ENCODE measurements at places on chromosomes 1 and 21.

GRCh38 chr1:236081546-236082227, 16.8 kb upstream of the NID1 start:
- DNase-seq = no peak

- DNase-seq = no peak
These were observed 47.0 kb downstream of the F5 start for GRCh38 chr1:169538998-169539871.

GRCh38 chr1:95096218-95096841, 20.8 kb upstream of the TLCD4 start:
- no peak for DNase-seq

GRCh38 chr21:37005548-37006485, 685 bp upstream of the RIPPLY3 start:
- DNase-seq = no peak

- no peak for DNase-seq
These were observed 79.5 kb upstream of the ZNF644 start for GRCh38 chr1:91101328-91101727.

- DNase-seq = no peak
These were observed 395.7 kb upstream of the ST6GALNAC5 start for GRCh38 chr1:76471536-76471935.

DNA sequence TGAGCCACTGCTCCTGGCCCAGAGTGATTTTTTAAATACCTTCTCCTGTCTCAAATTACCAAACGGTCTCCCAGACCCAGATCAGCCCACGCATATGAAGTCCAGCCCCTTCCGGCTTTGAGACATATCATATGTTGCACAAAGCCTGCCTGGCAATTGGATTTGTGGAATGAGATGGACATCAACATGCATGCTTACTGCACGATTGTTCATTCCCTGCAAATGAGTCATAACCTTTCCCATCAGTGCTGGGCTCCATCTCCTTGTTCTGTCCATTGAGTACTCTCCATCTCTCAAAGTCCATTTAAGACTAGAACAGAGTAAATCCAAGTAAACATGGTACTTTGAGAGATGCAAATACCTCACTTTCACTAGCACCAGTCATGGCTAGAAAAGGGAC, 612.2 kb upstream of the USP24 start:
- no peak for DNase-seq

GRCh38 chr1:30809514-30810263, 52.1 kb upstream of the LAPTM5 start:
- DNase-seq = no peak

DNA sequence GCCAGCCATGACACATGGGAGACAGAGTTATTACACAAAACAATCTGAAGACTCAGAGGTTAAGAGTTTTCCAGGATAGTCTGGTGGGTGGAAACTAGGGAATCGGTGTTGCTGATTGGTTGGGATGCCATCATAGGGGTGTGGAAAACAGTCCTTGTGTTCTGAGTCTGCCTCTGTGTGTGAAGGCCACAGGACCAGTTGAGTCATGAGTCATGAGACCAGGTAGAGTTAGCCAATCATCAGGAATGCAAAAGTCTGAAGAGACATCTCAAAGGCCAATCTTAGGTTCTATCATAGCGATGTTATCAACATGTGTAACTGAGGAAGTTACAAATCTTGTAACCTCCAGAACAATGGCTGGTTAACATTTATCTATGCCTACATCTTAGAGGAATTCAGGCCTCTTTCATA, 49.7 kb upstream of the NEK7 start:
- DNase-seq = no peak

GRCh38 chr1:76507376-76507775, 359.9 kb upstream of the ST6GALNAC5 start:
- no peak for DNase-seq

GRCh38 chr1:27179979-27180378, 25.1 kb upstream of the SLC9A1 start:
- no peak for DNase-seq

GRCh38 chr21:34523019-34523555, 11.1 kb upstream of the KCNE1 start:
- no peak for DNase-seq

- peak; percentile 87 for DNase-seq
These were observed 4.4 kb upstream of the LGR6 start for GRCh38 chr1:202189001-202189790.

GRCh38 chr1:222824641-222825040, 9.8 kb downstream of the DISP1 start:
- DNase-seq = no peak

- no peak for DNase-seq
These were observed 86.8 kb upstream of the BCAR3 start for GRCh38 chr1:93768380-93768863.

- DNase-seq = no peak
These were observed 41.1 kb upstream of the KCNQ4 start for GRCh38 chr1:40742363-40743061.

- DNase-seq = no peak
These were observed 9.9 kb upstream of the SPRR4 start for GRCh38 chr1:152960452-152961044.

GRCh38 chr1:32954168-32954567, 10.4 kb downstream of the RNF19B start:
- no peak for DNase-seq

- no peak for DNase-seq
These were observed 9.6 kb upstream of the HTR6 start for GRCh38 chr1:19654886-19655717.

DNA sequence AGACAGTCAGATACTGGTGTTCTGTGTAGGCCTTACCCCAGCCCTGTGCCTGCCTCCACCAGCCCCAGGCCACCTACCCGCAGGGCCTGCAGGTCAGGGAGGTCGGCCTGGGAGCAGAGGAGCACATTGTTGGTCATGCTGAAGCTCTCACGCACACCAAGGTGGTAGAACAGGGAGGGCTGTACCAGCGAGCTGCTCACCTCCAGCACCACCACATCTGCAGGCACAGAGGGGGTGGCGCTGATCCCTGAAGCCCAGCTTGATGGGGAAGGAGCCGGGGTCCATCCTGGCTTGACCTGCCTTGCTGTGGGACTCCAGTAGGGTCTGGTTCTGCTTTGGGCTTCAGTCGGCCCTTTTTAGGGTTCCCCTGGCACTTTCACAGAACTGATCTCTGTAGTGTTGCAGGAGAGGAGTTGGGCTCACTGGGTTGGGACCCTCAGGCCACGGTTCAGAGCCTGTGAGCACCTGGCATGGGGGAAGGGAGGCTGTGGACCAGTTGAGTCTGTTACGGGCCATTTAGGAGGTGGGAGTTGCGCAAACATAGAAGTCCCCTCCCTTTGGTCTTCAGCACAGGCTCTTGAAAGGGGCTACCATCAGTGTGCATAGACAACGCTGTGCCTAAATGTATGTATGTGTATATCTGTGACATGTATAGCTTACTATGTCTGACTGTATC, 1.9 kb downstream of the MAP3K6 start:
- DNase-seq = no peak

GRCh38 chr1:21318714-21319159, 28.5 kb upstream of the ECE1 start:
- DNase-seq = no peak

DNA sequence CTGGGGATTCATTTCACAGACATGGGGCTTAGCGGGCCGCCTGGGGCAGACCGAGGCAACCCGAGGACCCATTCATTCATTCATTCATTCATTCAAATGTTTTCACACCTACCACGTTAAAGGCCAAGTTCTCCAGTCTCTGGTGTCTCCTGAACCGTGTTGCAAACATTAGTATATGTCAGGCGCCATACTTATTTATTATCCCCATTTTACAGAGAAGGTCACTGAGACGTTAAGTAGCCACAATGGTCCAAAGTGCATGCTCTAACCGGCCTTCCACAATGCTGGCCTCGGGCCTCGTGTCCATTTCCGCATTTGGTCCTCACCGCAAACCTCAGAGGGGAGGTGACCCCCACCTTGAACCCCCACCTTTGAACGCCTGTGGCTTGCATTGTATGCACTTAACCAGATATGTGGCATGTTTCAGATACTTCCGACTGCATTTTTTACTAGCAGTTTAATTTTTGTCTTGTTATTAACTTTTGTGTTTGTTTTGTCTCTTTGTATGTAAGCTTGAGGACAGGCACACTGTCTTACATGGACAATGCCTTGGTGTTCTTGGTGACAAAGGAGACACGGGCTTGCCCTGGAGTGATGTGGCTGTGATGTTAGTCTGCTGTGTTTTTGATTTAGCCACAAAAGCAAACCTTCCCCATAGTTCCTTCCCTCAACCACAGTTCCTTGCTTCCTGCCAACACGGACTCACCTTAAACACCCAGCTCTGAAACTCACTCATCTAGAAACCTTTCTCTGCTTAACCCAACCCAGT, 1.2 kb upstream of the IFFO2 start:
- DNase-seq = no peak

DNA sequence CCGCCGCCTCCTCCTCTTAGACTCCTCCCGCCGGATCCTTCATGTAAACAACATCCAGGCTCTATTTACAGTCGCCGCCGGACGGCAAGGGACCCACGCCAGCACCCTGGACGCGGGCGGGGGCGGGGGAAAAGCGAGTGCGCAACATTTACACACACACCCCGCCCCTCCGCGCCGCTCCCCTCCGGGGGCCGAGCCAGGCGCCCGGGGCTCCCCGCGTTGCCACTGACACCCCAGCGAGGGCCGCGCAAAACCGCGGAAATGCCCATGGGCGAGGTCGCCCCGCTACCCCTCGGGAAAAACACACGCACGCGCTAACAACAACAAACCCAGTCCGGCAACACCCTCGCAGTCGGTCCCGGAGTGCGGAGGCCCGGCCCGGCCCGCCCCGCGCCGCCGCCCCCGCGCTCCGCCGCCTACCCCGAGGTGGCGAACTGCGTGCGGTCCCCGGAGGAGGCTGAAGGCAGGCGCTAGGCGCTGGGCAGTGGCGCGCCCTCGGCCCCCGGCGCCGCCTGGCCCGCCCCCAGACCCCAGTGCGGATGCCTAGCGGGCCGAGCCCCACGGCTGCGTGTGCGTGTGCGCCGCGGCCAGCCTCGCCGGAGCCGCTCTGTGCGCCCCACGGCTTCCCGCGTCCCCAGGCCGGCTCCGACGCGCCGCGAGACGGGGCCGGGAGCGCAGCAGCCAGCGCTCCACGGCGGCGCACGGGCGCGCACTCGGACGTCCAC, 81.1 kb upstream of the AK4 start:
- DNase-seq = peak; percentile 78

- no peak for DNase-seq
These were observed 624 bp downstream of the ARHGAP29 start for GRCh38 chr1:94236630-94237290.

DNA sequence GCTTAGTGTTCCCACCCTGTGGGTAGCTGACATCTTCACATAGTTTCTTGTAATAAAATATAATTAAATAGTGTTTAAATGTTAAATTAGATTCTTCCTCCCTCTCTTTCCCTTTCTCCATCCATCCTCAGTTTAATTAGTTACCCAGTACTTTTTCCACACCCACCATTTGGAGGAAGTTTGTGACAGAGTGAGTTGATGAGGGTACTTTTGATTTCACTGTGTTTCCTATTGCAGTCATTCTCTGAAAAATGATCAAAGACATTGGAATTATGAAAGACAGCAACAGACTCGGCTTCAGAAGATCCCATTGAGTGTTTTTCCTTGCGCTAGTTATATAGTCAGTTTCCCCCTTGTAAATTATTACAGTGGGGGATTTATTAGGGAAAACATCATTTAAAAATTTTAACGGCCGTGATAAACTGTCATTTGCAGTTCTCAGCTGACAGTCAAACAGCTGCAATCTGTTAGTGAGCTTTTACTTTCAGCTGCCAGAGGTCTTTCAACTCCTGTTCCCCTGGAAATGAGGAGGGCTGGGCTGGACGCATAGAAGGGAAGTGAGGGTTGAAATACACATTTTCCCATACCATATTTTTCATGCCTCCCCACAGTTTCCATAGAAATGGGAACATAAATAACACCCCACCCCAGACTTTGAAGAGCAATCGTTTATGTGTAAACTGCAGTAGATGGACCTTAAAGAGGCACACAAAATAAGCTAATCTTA, 61.3 kb upstream of the CACYBP start:
- no peak for DNase-seq

DNA sequence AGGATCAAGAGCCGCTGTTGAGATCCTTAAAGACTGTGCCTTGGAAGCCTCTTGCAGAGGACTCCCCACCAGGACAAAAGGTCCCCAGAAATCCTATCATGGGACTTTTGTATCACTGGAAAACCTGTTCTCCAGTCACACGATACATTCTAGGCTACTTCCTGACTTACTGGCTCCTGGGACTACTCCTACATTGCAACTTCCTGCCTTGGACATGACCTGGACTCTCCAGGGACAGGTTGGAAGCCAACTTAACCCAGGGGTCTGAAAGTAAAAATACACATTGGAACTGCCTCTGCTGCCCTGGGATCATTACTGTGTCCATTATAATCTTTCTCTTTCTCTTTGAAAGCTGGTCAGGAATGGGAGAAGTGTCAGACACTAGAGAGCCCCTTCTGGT, 9.9 kb downstream of the PIGV start:
- DNase-seq = no peak

- no peak for DNase-seq
These were observed 32.2 kb downstream of the TRIM62 start for GRCh38 chr1:33149453-33150190.

GRCh38 chr1:25784575-25785051, 15.4 kb upstream of the SELENON start:
- no peak for DNase-seq

DNA sequence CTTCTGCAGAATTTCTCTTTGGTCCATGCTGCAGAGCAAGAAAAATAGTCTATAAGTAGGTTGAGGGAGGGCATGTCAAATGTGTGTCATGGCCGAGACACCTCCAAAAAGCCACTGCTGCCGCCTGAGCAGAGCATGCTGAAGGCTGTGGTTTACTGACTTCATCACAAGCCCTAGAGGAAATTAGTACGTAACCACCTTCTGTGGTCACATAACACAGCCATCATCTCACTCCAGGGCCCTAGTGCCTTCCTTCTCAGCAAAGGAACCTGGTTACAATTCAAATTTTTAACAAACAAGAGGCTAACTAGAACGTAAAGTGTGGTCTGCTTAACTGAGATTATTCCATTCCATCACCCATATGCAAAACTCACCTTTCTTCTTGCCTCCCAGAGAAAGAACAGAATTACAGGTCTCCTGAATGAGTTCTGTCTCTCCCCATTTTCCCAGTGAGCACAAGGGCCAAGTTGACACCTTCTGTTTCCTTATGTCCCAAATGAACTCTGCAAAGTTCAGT, at the start of gene PTPN22:
PTPN22 (minus strand) TSS at position 116 of the 517 bp plus-strand sequence.
- DNase-seq = peak; percentile 70

- DNase-seq = no peak
These were observed 74.6 kb downstream of the DNTTIP2 start for GRCh38 chr1:93804412-93804811.

DNA sequence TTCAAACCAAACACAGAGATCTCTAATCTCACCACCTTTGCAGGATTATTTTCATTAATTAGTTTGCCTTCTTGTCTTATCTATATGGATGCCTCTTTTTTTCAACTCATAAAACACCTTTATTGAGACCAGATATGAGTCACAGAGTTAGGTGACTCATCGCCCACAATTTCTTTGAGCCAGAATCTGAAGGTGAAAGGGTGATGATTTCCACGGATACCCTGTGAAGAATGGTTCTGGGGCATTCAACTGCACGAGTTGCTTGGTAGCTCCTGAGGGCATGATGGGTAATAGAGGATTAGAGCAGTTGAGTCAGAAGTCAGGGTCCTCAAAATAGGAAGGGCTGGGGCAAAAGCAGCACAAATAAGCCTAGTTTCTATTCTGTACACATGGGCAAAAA, 128.2 kb downstream of the TBX19 start:
- DNase-seq = peak; percentile 41
